ENCODE measurements at places on chromosomes 11 and 22.

DNA sequence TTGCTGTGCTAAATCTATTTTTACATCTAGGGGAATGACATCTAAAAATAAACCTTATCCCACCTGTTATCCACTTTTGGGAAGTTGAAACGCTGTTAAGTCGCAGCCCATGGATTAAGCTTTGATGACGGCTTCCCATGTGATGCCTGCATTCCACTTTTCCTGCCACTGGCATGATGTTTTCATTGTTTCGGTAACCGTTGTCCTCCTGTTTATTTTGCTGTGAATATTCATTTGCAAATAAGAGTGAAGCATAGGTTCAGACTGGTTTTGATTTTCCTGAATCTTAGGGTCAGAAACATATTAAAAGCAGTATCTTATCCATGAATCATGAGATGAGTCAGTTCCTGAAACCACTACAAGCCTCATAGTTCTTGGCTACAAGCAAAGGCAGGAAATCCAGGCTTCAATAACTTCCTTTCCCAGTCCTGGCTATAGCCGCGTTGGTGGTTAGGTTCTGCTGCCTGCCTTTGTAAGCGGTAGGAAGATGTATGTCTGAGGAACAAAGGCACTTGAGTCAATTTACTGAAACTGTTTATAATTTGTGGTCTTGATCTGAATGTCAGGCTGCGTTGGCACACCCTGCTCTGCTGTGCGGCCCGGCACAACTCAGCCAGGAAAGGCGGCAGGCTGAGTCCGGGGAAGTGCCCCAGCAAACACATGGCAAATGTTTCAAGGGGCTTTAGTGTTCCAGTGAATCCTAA lies 19.4 kb downstream of the TEAD1 start:
- DNase-seq = peak; percentile 48

- DNase-seq = no peak
These were observed 34.6 kb downstream of the FLRT1 start for GRCh38 chr11:64070314-64070681.

DNA sequence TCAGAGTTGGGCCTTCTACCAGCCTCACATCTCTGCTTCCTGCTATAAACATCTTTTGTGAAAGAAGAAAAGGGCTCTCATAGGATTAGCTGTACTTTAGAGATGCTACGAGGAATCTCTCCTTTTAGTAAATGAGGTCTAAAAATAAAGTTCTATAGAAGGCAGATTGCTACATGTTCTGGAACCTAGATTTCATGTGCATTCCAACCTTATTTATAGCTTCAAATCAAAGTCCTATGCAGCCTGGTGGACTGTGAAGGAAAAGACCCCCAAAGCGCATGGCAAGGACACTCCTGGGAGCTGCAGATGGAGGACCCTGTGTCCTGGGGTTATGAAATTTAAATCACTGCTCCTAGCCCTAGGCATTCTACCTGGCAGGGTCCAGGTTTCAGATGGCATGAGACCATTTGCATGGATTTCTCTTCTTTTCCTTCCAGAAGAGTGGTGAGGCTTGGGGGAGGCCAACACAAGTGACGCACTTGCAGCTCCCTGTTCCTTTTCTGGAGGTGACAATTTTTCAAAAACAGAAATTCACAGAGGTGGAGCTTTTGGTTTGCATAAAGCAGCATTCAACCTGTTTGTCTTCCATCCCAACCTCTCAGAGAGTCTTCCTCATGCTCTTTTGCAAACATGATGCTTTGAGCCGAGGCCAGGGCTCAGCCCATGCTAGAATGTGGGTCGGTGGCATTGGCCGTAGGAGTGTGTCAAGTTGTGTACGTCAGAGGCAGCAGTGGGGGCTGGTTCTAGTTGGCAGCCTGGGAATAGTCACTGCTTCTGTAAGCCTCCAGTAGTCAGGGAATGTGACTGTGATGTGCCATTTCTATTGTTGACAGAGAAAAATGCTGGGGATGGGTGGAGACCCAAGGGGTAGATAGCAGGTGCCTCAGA lies 6.3 kb downstream of the CRY2 start:
- no peak for DNase-seq

GRCh38 chr11:36870361-36870760 lies 272.3 kb upstream of the RAG2 start:
- no peak for DNase-seq

DNA sequence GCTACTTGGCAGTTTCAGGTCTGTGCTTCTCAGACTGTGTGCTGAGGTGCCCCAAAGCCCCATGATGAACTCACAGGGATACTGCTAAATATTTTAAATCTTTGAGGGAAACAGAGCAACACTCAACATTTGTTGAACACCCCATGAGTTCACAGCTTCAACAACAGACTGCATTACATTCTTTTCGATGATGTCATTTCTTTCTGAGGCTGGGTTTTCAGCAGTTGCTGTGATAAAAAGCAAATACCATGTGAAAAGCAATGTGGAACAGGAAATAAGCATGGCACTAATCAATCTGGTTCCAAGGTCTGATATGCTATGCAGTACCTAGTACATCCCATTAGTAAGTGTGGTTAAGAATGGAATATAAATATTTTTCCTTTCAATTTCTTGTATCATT lies 82.7 kb downstream of the RPL27A start:
- DNase-seq = no peak

- DNase-seq = no peak
These were observed 8.8 kb downstream of the FOXR1 start for GRCh38 chr11:118980191-118980881.

- DNase-seq = peak; percentile 88
These were observed 11.3 kb upstream of the MS4A7 start for GRCh38 chr11:60367009-60367408.

DNA sequence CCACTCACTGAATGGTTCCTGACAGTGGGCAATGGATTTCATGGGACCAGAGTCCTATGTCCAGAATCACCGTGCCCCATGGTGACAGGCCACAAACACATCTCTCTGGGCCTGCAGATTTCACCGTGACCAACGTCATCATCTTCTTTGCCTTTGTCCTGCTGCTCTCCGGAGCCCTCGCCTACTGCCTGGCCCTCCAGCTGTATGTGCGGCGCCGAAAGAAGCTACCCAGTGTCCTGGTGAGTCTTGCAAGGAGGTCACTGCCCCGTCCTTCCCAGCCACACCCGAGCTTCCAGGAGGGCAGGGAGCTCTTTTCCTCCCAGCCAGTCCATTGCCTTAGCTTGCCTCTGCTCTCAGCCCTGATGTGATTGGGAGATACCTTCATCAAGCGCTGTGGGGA lies 9.3 kb downstream of the IL10RA start:
- DNase-seq = no peak

- DNase-seq = no peak
These were observed 60.3 kb downstream of the TMPRSS5 start for GRCh38 chr11:113645593-113646349.

DNA sequence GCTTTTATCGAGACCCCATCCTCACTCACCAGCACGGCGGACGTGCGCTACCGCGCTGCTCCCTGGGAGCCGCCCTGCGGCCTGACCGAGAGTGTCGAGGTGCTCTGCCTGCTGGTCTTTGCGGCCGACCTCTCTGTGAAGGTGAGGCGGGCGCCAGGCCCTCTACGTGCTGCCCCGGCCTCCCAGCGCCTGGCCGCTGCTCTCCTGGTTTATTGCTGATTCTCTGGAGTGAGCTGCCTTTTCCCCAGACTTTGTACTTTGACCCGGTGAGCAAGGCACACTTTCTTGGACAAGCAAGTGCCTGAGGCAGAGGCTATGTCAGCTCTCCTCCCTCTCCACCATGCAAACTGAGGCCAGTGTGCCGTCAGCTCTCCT lies 6.5 kb downstream of the TPCN2 start:
- no peak for DNase-seq

- DNase-seq = no peak
These were observed 33.8 kb downstream of the SLC35F2 start for GRCh38 chr11:107824668-107825369.

DNA sequence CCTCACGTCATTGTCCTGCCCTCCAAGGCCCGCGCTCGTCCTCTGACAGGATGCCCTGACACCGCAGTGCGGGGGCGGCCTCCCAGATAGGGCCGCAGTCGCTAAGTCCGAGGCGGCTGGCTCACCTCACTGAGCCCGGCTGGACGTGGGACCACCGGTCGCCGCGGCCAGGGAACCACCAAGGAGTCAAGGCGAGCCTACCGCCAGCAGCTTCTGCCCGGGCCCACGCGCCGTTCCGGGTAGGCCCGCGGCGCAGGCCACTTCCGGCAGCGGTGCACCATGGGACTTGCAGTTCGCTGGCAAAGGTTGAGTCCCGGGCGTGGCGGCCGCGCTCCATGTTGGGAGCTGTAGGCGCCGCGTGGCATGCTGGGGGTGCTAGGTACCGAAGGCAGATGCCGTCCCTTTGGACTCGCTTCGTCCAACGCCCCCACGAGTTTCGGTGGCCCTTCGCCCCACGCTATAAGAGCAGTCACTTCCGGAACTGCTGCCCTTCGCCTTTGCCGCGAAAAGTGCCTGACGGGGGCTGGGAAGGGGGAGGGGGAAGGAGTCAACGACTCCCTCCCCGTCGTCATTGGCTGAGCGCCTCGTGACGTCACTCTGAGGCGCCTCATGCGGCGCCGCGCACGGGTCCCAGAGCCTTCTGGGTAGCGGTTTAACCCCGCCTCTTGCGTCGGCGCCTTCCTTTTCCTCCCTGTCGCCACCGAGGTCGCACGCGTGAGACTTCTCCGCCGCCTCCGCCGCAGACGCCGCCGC lies at the start of gene RPLP2:
RPLP2 (plus strand) TSS at position 681 of the 753 bp plus-strand sequence. CDS start 268 bp downstream, outside the sequence.
- peak; percentile 98 for DNase-seq

- no peak for DNase-seq
These were observed 73.6 kb upstream of the TTLL12 start for GRCh38 chr22:43260331-43261231.

DNA sequence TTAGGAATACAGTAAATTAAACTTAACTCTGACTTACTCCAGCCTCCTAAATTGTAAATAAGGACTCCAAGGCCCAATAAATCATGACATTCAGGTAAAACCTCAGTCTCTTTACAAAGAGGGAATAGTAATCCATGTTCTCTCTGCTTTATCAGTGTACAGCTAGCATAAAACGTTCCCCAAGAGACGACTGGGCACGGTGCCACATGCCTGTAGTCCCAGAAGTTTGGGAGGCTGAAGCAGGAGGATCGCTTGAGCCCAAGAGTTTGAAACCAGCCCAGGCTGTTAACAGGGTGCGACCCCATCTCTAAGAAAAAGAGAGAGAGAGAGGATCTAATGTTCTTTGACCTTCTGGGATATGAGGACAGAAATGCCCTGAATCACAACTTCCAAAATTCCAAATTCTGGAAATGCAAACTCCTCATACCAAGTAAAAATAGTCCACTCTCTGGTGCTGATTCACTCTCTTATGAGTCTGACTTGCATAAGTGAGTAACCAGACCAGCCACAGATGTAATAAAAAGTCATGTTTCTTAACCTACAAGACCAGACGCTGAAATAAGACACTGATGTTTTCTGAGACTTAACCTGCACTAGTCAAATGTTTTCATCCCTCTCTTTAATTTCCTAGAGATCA lies 25.5 kb downstream of the NNMT start:
- DNase-seq = no peak

- no peak for DNase-seq
These were observed 121.8 kb upstream of the NTM start for GRCh38 chr11:131248588-131248987.

- no peak for DNase-seq
These were observed 101.8 kb upstream of the SORL1-AS1 start for GRCh38 chr11:121554552-121554951.

DNA sequence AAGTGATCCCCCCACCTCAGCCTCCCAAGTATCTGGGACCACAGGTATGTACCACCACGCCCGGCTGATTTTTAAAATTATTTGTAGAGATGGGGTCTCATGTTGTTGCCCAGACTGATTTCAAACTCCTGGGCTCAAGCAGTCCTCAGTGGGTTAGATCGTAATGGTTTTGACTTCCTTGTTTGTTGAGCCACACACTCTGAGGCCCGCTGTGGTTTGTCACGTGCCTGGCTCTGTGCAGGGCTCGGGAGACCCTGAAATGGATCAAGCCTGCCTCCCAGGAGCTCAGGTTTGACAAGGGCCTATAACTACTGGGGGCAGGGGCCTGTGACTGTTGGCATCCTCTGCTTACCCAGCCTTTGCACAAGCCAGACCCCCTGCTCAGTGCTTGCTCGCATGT lies 68.1 kb downstream of the MPPED1 start:
- no peak for DNase-seq

DNA sequence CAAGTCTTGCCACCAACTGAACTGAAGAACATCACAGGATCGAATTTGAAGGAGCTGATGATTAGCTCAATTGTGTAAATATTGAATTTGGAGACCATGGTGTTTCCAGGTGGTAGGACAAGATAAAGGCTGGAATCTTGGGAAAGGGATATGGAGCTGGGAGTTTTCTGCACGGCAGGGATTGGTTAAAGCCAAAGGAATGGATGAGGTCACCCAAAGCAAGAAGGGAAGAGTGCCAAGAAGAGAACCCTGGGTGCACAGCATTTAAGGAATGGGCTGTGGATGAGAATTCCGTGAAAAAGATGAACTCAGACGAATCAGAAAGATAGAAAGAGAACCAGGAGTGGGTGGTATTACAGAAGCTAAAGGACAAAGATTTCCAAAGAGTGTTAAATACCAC lies 29.4 kb upstream of the RRAS2 start:
- no peak for DNase-seq

DNA sequence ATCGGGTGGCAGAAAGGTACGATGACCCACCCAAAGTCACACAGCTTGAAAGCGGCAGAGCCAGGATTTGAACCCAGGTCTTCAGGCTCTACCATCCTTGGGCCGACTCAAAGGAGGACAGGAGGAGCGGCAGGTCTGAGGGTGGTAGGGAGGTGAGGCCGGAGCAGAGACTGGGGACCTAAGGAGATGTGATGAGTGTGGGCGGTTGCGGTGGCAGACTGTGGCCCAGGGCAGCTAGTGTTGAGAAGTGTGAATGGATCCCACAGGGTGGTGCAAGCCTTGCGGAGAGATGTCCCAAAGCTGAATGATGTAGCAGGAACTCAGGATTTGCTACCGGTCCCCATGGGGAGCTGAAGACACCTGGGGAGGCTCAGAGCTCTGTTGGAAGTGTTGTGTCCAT lies 180.2 kb downstream of the MYO18B start:
- no peak for DNase-seq

GRCh38 chr11:1476940-1477736 lies 9.4 kb downstream of the MOB2 start:
- no peak for DNase-seq

- DNase-seq = no peak
These were observed 28.7 kb upstream of the IL17RA start for GRCh38 chr22:17056058-17056457.

DNA sequence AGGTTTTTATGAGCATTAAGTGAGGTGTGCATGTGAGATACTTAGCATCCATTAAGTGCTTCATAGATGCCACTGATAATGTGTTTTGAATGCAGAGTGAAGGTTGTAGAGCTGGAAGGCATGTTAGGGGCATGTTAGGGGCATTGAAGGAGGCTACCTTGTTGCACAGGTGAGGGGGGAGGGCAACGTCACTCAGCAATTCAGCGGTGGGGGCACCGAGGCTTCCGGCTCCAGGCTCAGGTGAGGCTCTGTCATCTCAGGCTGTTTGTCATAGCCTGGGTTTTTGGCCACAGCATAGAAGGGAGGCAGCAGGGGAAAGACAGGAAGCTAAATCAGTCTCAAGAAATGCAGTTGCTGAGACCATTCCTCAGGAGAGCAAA lies 299.0 kb downstream of the NTM start:
- no peak for DNase-seq

- DNase-seq = no peak
These were observed 3.4 kb downstream of the PTGDR2 start for GRCh38 chr11:60852117-60852981.

- no peak for DNase-seq
These were observed 14.9 kb downstream of the SLC25A18 start for GRCh38 chr22:17578136-17578754.

Measured in GM12865 (cell line).